Activated naive CD4-positive, alpha-beta T cell treated with anti-CD3 and anti-CD28 coated beads, Interleukin-2, amount 50 U/mL, for 72 hours (primary cell): ENCODE measurements at places on chromosomes 2 and 18.

DNA sequence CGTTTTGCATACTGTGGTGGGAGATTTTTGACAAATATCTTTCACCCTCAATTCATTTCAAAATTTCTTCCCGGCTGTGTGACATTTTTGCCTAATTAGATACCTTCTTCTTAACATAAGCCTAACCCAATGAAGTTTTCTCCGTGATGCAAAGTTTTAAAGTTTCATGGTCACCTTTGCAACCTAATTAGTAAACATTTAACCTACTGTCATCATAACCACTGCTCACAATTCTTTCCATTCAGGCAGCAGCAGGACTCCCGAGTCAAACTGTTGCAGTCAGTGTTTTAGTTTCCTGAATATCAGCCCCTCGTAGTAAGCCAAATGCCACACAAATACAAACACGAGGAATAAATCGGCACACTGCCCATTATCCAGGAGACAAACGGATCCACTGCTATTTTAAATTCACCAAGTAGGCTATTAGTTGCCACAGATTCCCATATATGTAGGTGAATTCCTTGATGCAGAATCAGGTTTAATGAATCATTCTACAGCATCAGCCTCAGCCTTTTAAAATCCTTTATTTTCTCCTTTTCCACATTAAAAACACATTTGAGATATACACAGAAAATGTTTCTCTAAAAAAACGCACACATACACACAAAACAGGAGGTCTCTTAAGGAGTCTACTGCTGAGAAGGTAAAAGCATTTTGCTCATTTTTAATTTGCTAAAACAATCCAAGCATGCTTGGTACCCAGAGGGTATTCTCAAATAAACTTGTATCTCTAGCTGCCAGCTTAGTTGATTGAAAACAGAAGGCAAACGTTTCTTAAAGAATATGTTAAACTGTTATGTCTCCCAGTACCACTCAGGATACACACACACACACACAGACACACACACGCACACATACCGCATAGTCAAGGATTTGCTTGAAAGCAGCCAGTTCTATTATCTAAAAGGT lies 106.5 kb upstream of the KCTD1 start:
- DNase-seq = no peak

DNA sequence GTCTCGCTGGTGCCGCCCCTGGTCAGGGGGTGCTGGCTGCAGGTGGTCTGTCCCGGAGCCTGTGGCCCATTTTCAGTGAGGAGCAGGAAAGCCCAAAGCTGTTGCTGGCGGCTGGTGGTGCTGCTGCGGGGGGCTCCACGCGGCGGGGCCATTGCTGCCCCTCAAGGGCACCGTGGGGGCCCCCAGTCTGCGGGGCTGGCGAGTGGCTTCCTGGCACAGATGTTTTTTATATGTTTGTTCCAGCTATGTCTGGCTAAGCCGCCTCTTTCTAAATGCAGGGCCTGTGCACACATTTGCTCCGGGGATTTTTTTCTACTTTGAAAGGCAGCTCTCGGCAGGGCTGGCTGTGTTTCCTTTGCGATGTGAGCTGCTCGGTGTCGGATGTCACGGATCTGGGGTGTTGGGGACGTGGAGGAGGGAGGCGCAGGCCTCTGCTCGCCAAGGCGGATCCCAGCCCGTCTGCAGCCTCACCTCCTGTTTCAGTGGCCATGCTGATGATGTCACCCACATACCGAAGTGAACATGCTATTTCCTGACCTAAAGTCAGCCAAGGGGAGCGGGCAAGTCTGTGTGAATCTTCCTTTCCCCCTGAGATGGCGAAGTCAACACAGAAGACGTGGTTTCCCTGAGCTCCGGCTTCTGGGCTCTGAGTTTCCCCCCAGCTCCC lies 112.0 kb upstream of the CTDP1 start:
- DNase-seq = no peak

GRCh38 chr2:237557633-237558015 lies 8.8 kb upstream of the PRLH start:
- DNase-seq = no peak

DNA sequence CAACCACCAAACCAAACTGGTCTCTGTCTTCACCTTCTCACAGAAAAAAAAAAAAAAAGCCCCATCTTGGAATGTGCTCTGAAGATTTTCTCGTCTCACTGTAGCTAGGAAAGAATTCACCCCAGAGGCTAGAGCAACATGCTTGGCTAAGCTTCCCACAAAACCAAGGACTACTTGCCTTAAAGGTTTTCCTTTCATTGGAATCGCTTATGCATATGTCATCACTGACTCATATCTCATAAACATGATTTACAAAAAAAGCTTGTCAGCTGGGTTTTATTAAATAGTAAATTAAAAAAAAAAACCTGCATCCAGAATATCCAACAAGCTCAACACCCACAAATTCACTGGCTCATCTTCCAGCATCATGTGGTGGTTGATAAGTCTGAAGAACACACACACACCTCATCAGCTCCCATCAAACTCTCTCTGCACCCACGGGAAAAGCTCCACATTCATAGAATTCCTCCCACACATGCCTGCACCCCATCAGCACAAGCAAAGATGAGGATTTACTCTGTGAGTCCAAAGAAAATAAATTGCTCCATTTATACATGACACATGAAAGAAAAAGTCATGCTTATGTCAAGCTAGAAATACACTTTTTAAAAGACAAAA lies 182.0 kb upstream of the TRIB2 start:
- DNase-seq = no peak

DNA sequence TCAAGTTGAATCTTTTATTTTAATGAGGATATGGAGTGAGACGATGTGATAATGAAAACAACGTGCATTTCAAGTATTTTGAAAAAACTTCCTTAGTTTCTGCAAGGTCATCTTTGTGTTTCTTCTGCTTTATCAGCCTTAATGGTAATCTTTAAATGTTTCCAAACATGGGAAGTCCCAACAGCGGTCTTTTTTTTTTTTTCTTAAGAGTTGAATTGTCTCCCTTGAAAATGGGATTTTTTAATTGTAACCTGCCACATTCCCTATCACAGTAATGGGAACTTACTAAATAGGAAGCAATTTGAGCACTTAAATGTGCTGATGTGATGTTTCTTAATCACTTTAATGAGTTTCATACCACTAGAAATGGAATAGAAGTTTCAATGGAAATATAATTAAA lies 45.8 kb downstream of the ATIC start:
- no peak for DNase-seq

GRCh38 chr18:11176481-11176881 lies 27.1 kb upstream of the PIEZO2 start:
- DNase-seq = no peak

GRCh38 chr2:201715459-201715858 lies 17.0 kb upstream of the MPP4 start:
- no peak for DNase-seq

DNA sequence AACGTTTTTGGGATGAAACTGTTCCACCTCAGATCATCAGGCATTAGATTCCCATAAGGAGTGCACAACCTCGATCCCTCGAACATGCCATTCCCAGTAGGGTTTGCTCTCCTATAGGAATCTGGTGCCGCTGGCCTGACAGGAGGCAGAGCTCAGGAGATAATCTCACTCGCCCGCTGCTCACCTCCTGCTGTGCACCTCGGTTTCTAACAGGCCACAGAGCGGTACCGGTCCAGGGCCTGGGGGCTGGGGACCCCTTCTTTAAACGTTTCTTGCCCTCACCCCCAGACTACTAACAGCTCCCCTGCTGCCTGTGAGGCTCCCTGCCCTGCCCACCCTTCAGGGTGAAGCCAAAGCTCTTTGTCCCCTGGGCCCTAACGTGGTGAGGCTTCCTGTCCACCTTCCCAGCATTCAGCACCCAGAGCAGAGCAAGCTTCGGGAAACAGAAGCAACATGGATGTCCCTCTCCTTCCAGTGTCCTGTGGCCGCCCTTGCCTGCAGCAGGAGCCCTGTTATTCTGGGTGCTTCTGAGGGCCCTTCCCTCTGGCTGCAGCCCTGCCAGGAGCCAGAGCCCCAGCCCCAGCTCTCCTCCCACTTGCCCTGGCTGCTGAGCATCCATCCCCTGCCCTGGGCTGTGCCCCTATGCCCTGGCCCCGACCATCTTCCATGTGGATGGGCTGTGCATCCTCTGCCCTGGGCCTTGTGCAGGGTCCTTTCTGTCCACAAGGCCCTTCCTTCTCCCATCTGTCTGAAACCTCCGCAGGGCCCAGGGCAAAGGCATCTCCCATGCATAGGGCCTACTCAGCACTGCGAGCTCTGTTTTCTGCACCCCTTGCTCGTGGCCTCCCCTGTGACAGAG lies 140.1 kb downstream of the MBP start:
- DNase-seq = no peak

DNA sequence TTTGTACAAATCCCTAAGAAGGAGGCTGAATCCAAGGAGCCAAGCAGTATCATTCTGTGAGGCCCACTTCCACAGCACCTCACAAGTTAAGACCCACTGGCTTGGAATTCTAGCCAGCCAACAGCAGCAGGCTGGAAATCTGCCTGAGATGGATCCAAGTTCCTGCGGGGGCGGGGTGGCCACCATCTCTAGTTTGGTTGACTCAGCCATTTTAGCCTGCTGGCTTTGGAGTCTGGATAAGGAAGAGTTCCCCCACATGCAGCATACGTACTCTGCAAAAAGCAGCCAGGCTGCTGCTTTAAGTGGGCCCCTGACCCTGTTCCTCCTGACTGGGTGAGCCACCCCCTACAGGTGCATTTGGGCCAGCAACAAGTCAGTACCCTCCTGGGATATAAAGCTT lies 65.2 kb downstream of the FARP2 start:
- no peak for DNase-seq

GRCh38 chr2:209988010-209988409 lies 14.4 kb upstream of the RPE start:
- DNase-seq = no peak

DNA sequence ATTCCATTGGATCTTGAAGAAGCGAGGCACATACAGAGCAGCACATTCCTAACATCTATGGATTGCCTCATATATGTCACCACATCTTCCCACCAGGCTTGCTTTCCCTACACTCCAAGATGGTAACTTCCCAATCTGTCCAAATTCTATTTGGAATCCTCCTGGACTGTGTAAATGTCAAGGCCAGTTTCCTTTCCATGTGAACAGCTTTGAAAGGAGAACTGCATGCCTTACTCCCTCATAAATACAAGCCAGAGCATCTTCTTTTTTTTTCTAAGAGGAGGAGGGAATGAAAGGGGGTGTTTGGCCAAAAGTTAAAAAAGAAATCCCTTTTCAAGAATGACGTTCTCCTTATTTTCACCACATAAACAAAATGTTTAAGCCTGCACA lies 103.8 kb upstream of the OSR1 start:
- DNase-seq = no peak

DNA sequence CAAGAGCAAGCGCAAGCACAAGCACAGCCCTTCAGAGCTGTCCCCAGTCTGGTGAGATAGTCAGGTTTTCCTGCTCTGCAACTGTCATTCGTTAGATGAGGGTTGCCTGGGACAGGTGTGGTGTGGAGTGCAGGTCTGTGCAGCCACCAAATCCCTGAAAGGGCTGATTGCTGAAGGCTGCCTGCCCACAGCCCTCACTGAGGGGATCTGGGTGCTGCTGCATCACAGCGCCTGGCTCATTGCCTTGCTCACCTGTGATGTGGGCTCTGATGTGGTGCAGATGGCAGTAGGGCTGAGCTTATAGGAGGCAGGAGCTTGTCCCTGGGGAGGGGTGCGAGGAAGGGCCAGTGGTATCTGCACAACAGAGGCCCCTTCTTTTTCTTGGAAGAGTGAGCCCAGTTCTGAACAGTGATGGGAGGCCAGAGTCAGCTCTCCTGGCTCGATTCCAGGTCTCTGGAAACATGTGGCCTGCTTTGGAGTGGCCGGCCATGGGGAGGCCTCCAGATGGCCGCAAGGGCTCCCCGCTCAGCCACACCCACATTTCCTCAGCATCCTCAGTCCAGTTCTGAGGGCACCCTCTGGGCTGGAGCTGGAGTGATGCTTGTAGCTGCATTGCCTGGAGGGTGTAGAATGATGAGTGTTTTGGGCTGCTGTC lies 11.4 kb downstream of the UBE2F start:
- no peak for DNase-seq

GRCh38 chr2:101502095-101502494 lies 27.2 kb upstream of the RFX8 start:
- no peak for DNase-seq

DNA sequence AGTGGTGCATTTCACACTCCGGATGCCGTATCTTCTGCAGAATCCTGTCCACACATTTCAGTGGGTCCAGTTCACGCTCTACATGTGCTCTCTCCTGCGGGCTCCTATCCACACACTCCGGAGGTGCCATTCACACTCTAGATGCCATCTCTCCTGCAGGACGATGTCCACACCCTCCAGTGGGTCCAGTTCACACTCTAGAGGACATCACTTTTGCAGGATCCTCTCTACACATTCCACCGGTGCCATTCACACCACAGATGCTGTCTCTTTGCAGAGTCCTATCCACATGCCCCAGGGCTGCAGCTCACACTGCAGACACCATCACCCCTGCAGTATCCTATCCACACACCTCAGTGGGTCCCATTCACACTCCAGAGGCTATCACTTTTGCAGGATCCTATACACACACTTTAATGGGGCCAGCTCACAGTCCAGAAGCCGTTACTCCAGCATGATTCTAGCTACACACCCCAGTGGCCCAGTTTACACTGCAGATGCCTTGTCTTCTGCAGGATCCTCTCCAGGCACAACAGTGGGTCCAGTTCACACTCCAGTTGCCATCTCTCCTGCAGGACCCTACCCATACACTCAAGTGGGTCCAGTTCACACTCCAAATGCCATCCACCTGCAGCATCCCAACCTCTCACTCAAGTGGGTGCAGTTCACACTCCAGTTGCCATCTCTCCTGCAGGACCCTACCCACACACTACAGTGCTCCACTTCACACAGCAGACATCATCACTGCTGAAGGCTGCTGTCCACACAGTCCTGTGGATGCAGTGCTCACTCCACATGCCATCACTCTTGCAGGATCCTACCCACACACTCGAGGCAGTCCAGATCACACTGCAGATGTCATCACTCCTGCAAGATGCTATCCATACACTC lies 2.1 kb upstream of the PXDN start:
- DNase-seq = no peak

DNA sequence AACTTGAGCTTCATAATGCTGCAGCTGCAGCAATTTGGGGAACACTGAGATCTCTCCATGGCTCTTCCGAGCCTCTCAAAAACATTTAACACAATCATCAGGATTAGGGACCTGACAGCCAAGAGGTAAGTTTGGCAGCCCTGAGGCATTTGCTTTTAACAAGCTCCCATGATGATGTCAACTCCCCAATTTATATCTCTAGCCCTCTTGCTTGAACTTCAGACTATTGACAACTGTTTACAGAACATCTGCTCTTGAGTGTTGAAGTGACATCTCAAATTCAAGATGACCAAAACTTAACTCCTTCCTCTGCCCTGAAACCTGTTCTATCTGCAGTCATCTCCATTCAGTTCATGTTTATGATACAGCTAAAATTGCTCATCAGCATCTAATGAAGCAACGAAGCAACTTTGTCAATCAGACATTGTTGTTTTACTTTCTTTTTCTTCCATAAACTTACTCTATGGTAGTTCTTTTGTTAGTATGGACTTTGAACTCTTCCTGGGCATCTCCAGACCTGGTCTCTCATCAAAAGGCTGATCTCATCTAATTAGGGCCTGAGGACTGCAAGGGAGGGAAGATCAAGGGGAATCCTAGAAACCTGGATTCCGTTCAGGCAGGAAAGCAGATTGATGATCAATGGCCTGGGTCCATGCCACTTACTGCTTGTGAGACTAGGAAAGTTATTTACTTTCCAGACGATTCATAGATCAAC lies 48.1 kb downstream of the SEMA4F start:
- no peak for DNase-seq

GRCh38 chr2:73283545-73284295 lies 558 bp downstream of the FBXO41 start:
- DNase-seq = no peak

GRCh38 chr18:51330148-51330547 lies 132.7 kb upstream of the MEX3C start:
- no peak for DNase-seq

GRCh38 chr2:170881840-170882239 lies 47.2 kb upstream of the GORASP2 start:
- DNase-seq = no peak
